ENCODE measurements at places on chromosomes 5 and 9. TPM values are rescaled to one million over a fixed set of nuclear protein-coding genes. Genes with fewer than 3 reads are reported as not detected.

Gene MAMDC4
- total RNA-seq: 15.9 TPM

Gene GGTA1
- not detected for total RNA-seq

Gene KIF4B
- 0.05 TPM for total RNA-seq

Gene RNF180
- total RNA-seq: not detected

Gene GLE1
- total RNA-seq: 48.7 TPM

Gene SPATA9
- total RNA-seq: not detected

Gene OTULINL
- 10.6 TPM for total RNA-seq

Gene TSPAN17
- total RNA-seq: 17.4 TPM

Gene PCDHB3
- total RNA-seq: not detected

Gene LRRC70
- total RNA-seq: 1.0 TPM

Gene GBGT1
- 4.7 TPM for total RNA-seq

Gene NKD2
- total RNA-seq: 2.5 TPM

Gene TMC1
- total RNA-seq: not detected

Gene CCL27
- total RNA-seq: 0.69 TPM

Gene C9
- not detected for total RNA-seq

Gene CARD9
- total RNA-seq: 0.12 TPM

Gene PRPF4
- 39.9 TPM for total RNA-seq

Gene ANXA2R
- 6.0 TPM for total RNA-seq

Gene TPRN
- total RNA-seq: 2.1 TPM

Gene FBXO4
- total RNA-seq: 16.1 TPM

Gene ZNF462
- total RNA-seq: 0.33 TPM

Gene ATP6V0E1
- total RNA-seq: 71.9 TPM

Gene PITX1
- 0.25 TPM for total RNA-seq

Gene FST
- total RNA-seq: 0.36 TPM

Gene ROR2
- total RNA-seq: not detected

Gene CARTPT
- not detected for total RNA-seq

Gene NDUFS4
- total RNA-seq: 84.1 TPM

Gene PCDHB8
- total RNA-seq: not detected

Gene ABO
- not detected for total RNA-seq

Gene EGFLAM
- total RNA-seq: not detected

Measured in activated naive CD4-positive, alpha-beta T cell treated with anti-CD3 and anti-CD28 coated beads for 36 hours (primary cell).